ENCODE measurements at places on chromosomes 6 and 20.

GRCh38 chr6:44504301-44504791 lies 116.8 kb downstream of the CDC5L start:
- DNase-seq, result no peak

DNA sequence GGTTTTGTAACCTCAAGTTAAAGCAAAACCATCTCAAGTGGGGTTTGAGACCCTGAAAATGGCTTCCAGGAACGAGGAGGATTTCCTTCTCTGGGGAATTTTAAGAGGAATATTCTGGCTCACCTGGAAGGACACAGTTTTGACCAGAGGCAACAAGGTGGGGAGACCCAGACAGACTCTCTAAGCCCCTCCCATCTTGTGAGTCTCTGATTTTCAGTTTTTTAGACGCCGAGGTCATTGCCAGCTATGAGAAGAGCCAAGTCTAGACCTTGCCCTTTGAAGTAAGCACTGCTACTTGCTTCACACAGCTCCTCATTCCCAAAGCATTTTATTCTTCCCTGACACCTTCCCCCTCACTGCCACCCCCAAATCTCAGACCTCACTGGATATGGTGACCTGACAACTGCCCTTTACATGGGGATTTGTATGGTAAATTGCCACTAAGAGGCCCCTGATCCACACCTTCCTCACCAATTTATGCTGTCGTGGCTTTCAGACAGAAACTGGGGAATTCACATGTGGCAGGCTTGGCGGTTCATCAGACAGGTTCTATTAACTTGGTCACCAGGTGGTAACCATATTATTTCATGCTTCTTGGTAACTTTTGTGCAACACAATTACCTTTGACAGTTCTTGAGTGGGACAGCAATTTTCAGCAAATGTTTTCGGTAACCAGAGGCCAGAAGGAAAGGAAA lies 116.2 kb downstream of the ISM1 start:
- no peak for DNase-seq

DNA sequence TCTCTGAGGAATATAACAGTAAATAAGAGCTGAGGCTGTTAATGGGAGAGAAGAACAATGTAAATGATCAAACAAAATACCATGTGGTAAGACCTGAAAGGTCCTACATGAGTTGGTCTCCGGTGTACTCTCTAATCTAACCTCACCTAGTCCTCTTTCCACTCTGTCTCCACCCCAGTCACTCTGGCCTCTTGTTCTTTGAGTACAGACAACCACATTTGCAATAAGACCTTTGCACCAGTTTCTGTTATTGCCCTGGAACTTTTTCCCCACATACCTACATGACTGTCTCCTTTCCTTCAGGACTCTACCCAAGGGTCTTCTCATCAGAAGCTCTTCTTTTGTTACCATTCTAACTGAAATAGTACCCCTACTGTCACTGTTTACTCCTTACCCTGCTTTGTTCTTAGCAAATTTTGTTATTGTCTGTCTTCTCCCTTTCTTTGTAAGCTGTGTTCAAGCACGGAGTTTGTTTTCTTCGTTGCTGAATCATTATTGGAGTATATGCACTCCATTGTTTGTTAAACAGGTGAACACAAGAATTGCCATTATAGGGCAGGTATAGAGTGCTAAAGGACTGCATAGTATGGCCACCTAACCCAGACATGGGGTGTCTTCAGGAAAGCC lies 37.3 kb downstream of the MAPK14 start:
- no peak for DNase-seq

DNA sequence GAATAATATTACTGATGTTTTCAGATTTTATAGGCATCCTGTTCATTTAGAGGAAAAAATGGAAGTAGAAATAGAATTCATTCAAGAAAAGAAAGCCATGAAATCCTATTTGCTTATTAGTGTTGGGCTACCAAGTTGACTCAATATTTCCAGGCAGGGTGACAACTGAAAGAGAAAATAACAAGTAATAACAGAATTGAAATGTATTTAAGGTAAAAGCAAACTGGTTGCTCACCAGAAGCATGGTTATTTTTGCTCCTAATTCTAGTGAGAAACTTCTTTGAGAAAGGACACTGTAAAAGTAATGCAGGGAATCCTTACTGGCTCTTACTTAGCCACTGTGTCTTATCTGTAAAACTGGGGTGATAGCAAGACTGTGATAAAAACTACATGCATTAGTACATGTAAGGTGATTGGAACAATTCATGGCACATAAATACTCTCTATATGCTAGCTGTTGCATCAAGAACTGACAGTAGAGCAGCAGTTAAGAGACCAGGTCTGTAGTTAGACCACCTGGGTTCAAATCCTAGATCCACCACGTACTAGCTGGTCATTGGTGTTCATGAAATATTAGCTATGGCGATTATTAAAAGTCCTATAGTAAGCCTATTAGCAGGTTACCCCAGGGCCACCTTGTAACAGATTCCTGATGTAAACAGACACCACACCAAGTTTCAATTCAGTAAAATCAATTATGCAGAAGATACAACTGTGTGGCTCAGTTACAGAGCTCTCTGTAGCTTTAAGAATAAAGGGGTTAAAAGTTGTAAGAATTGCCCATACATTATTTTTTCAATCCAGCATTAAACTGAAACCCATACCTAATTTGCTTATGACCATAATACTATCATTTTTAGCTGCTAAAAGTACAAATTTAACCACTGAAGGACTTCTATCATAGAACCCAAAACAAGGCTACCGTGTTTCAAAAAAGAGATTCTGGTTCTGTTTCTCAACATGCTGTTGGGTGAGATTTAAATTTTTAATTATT lies 159.2 kb upstream of the COL21A1 start:
- no peak for DNase-seq

DNA sequence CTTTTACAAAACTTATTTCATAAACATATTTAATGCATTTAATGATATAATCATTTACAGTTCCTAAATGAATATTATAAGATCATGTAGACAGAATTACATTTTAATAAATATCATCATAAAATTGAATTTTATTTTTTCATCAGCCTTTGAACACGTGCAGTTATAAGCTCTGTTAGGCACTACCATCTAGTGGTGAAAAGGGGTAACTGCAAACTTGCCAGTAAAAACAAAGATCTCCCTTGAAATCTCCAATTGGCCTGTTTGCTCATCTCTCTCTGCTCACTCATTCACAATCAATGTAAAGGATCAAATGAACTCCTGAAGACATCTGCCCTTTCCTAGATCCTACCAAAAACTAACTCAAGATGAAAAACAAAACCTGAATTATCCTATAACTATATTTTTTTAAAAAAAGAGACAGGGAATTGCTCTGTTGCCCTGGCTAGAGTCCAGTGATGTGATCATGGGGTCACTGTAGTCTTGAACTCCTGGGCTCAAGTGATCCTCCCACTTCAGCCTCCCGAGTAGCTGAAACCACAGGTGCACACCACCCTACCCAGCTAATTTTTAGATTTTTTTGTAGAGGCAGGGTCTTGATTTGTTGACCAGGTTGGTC lies 31.7 kb downstream of the SAMHD1 start:
- DNase-seq, result no peak

DNA sequence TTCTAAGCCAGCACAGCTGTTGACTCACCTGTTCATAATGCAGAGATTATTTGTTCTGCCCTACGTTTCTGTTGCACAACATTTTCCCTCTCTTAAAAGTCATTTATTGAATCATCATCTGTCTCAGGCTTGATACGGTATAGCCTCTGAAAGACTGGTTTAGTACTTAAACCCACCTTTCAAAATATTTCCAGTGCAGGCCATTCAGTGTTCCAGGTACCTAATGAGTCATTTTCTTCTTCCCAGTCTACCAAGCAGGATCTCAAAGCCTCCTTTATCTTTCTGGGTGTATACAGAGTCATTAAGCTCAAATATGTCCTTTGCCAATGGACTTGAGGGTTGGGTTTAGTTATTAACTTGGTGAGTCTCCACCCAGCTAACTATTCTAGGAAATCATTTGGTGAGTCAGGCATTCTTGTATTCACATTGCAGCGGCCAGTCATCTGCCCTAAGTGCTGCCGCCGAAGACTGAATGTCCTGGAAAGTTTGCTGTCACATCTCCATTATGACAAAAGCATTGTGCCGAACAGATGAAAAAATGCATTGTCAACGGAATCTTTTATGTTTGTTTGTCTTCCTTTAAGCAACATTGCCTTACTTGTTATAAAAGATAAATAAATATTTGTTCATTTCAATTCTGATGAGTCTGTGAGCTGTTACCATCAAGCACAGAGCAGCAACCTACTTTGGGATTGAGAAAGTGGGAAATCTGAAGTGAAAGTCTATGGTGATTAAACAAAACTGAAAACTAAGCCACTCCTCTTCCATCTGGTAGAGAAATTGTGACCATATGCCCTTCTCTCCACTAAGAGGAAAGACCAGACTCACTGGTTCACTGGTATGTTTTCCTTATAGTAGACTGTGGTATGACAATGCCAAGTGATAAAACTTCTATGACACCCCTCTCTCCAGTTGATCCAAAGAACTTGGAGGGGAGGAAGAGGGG lies 14.3 kb upstream of the FAM135A start:
- DNase-seq, result peak; percentile 98

DNA sequence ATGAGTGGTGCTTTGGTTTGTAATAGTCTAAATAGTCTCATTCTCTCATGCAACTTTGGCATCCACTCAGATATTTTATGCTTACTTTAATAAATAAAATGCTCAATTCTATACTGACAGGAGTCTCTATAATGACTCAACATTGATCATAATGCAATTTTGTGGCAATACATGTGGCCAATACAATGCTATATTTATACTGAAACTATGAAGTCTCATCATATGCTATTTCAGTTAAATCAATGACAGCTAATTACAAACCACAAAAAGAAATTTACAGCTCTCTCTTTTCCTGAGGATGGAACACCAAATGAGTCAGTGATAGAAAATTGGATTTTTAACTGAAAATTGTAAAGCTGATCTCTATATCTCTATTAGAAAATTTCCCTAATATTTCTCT lies 77.1 kb downstream of the WASF1 start:
- DNase-seq, result no peak

DNA sequence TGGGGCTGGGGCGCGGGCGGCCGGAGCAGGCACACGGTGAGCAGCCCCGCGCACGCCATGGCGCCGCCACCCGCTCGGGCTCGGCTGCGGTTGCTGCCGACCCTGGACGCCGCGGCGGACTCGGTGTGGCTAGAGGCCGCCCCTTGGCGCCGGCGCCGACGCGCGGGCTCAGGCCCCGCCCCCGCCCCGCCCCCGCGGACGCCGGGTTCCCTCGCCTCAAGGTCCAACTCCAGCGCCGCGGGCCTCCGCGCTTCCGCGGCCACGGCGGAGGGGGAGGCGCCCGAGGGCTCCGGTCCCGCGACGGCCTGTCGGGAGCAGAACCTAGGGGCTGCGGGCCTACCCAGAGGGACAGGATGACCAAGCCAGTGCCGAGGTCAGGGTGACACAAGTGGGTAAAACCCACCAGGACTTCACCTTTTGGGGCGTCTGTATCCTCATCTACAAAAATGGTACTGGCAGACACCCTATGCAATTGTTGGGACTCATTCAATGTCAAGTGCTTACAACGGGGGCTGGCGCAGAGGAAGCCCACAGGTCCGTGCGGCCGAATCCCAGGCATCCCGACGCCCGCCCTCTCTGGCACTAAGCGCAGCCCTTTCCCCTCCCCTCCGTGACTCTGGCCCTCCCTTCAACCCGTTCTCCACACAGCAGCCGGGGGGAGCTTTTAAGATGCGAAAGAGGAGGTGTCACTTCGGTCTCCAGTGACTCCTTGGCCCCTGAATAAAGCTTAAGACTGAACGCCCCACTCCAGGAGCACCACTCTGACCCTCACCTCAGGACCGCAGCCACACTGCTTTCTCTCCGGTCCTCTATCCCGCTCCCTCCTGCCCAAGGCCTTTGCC lies at the start of gene NECAB3:
Gene NECAB3 (minus strand): TSS at position 135 of the 842 bp plus-strand sequence. CDS start 76 bp downstream, at position 59.
- DNase-seq, result no peak

- DNase-seq, result no peak
These were observed 279.8 kb downstream of the TSHZ2 start for GRCh38 chr20:53252002-53252401.

DNA sequence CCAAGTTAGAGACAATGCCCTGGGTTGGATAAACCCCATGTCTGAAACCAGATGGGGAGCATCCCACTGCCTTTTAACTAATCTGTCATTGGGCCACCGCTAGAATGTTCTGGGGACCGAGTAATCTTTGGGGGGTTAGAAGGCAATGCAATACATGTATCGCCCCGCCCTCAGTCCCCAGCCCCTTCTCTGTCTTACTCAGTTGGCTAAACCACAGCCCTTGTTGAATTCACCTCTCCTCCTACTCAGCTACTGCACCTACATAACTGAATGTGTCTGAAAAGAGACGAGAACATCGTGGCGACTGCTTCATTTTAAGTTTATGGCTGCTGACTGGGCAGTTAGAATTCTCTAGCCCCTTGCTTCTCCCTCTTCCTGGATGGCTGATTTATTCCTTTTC lies 15.1 kb upstream of the CCR6 start:
- no peak for DNase-seq

- no peak for DNase-seq
These were observed 612.9 kb upstream of the BTBD3 start for GRCh38 chr20:11304795-11305194.

DNA sequence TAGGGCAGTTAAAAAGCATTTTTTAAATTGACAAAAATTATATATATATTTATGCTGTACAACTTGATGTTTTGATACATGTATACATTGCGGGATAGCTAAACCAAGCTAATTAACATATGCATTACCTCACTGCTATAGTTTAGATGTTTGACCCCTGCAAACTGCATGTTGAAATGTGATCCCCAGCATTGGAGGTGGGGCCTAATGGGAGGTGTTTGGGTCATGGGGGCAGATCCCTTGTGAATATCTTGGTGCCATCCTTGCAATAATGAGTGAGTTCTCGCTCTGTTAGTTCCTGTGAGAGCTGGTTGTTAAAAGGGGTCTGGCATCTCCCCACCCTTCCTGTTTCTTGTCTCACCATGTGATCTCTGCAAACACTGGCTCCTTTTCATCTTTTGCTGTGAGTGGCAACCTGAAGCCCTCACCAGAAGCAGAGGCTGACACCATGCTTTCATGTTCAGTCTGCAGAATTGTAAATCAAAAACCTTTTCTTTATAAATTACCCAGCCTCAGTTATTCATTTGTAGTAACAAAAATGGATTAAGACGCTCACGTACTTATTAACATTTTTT lies 111.8 kb downstream of the MCHR2 start:
- no peak for DNase-seq

DNA sequence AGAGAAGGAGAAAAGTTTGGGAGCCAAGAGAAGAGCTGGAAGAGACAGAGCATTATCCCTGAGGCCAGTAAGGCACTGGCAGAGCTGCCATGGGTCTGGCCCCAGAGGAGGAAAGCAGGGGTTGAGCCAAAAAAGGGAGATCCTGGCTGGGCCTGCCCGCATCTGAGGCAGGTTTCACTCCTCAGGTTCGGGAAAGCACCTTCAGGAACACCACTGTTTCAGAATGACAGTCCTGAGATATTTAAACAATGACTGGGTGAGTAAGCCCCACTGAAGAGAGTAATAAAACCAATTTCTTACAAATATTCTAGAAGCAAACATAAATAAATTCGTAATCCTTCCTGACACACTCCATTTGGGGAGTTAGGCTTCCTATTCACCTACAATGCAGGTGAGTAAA lies 152.2 kb downstream of the BACH2 start:
- no peak for DNase-seq

All from epithelial cell of proximal tubule (primary cell).